ENCODE measurements at places on chromosomes 5 and 9.

- no peak for DNase-seq
Observed at GRCh38 chr9:136348691-136349090, 14.9 kb downstream of the DNLZ start.

- DNase-seq = no peak
Observed at GRCh38 chr9:123695386-123695785, 234.5 kb downstream of the DENND1A start.

GRCh38 chr5:177087398-177088005, 787 bp downstream of the FGFR4 start:
- DNase-seq = no peak

DNA sequence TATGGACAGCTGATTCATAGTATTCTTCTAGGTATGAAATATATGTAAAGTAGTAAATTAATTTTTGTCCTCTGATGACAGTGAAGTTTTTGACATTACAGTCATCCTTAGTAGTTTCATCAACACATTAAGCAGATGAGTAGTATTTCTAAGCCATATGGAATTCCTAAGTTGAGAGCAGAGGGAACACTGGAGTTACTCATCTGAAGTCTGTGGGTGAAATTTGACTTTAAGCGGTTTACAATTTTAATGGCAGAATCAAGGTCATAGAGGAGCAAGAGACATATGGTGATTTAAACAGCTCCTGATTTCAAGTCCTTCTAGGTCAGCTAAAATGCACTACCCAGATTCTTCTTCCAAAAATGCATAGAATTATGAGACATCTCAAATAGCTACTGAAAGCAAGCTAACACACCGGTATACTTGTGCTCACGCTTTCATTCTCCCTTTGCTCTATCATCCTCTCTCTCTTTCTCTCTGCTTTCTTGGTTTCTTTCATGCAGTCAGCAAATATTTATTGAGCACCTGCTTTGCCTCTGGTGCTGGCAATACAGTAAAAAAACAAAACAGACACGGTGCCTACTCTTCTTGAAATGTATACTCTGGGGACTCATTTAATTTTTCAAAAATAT, 235.9 kb downstream of the FER start:
- DNase-seq = no peak

GRCh38 chr5:142821733-142822487, 51.7 kb downstream of the ARHGAP26 start:
- peak; percentile 59 for DNase-seq

DNA sequence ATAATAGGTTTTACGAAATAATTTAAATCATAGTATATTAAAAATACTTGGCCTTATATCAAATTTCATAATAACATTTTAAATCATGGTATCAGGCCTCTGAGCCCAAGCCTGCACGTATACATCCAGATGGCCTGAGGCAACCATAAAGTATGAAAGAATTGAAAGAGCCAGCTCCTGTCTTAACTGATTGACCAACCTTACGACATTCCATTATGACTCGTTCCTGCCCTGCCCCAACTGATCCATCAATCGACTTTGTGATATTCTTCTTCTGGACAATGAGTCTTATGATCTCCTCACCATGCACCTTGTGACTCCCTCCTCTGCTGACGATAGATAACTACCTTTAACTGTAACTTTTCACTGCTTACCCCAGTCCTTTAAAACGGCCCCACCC, 545.0 kb downstream of the MTRR start:
- DNase-seq = no peak

DNA sequence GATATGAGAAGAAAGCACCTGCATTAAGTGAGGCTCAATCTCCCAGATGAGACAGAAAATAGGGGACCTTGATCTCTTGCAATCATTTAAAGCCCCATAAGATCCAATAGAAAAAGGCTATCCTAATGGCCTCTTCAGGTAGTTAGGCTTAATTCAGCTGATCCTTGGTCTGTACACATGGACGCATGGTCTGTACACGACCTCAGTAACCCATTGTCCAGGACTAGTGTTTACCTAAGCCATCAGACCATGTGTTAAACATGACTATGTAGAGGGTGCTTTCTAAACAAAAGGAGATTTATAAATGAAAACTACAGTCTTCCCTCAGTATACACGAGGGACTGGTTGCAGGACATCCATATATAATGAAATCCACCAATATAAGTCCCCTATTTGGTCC, 7.5 kb downstream of the MARCHF3 start:
- no peak for DNase-seq

DNA sequence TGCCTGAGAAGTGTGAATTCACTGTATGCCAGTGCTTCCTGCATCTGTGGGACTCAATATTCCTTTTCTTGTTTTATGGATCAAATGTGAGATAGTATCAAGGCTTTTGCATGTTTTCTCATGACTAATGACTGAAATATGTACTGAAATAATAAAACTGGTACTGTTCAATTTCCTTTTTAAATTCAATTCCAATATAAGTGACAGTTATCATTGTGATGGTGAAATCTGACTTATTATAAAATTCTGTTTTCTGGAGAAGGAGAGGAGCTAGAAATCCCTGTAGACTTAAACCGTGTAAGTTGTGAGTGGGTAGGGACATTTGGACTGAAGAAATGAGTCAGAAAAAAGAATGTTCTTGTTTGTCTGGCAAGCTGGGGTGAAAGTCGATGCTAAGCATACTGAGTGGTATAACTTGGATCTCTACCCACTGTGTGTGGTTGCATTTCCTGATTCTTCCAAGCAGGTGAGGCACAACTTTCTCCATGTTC, 245.2 kb downstream of the EFNA5 start:
- DNase-seq = no peak

DNA sequence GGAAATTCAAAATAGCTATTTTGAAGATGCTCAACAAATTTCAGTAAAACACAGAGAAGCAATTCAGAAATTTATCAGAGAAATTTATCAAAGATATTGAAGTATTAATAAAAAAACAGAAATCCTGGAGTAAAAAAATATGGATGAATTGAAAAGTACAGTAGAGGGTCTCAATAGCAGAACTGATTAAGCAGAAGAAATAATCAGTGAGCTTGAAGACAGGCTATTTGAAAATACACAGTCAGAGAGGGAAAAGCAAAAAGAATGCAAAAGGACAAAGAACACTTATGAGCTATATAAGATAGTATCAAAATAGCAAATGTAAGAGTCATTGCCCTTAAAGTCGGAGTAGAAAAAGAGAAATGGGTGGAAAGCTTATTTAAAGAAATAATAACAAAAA, 107.9 kb upstream of the PPP2R2B start:
- DNase-seq = no peak

DNA sequence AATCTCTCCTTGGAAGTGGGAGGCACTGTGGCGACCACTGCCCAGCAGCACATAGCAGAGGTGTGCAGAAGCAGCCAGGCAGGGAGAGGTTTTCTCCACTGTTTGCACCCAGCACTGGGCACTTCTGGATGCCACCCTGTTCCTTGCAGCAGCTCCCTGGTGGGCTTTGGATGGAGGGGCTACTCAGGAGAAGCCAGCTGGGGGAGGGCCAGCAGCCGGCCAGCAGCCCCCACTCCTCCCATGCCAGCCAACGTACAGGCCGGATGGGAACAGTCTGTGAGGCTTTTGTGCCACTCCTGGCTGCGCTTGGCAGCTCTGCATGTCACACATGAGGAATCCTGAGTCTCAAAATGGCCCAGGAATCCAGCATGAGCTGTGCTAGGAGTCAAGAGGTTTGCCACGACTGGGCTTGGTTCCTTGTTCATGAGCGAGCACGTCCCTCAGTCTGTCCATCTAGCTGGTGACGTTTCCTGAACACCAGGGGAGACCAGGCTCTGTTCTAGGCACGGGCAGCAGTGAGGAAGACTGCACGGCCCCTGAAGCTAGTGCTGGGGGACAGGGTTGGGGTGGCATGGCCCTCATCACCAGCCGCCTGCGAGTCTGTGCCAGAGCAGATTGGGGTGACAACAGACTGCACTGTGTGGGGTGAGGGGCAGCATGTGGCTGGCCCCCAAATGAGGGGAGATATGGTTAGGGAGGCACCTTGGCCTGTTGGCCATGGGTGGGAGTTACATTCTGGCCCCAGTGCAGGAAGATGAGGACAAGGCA, 10.1 kb downstream of the PHF2 start:
- DNase-seq = no peak

DNA sequence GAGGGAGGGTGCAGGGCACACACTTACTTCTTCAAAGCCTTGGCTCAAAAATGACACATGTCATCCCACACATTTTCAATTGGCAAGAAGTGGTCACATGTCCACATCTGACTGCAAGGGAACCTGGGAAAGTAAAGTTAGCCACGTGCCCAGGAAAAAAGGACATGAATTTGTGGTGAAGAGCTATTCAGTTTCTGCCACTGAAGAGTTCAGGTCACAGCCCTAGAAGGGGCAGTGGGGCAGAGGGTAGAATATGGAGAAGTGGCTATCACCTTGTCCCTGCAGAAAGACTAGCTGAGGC, 1.9 kb upstream of the RGS14 start:
- no peak for DNase-seq

DNA sequence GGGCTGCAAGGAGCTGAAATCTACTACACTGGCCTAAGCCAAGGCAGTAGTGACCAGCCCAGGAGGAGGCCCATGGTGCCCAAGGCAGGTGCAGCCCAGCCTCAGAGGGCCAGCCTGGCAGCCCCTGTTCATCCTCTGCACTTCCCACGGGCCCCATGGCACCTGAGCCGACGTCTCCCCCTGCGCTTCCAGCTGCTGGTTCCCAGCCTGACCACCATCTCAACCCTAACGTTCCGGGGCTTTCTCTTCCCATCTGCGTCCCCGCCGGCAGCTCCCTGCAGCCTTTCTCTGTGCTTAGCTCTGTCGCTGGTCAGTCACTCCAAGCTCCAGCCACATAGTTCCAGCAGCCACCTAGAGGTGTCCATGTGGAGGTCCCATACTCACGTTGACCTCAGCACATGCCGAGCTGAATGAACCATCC, 105.5 kb upstream of the LMX1B start:
- no peak for DNase-seq

GRCh38 chr5:71582945-71583584, 4.1 kb upstream of the MCCC2 start:
- DNase-seq = no peak

GRCh38 chr9:79257790-79258351, 313.9 kb upstream of the TLE4 start:
- no peak for DNase-seq

GRCh38 chr5:14702238-14702839, 37.8 kb downstream of the OTULIN start:
- no peak for DNase-seq

DNA sequence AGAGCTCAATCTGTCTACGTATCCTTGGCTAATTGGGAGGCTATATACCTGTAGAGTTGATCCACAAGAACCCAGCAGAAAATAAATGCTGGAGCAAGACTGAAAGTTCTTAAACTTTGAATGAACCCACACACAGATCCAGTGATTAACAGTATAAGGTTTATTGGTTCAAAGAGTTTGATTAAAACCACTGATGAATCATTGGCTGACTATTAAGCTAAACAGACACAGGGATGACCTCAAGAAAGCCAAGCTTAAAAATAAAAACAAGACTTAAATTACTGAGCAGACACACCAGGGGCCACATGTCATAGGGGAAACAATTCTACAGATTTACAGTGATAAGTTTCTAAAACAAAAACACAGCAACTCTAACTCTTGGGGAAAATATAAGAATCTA, 163.6 kb downstream of the SPATA31D1 start:
- no peak for DNase-seq

- no peak for DNase-seq
Observed at GRCh38 chr5:100709771-100710170, 174.6 kb downstream of the FAM174A start.

GRCh38 chr5:164784230-164784629, 1278.8 kb downstream of the MAT2B start:
- no peak for DNase-seq

- no peak for DNase-seq
Observed at GRCh38 chr9:4614627-4615026, 47.5 kb upstream of the PLPP6 start.

DNA sequence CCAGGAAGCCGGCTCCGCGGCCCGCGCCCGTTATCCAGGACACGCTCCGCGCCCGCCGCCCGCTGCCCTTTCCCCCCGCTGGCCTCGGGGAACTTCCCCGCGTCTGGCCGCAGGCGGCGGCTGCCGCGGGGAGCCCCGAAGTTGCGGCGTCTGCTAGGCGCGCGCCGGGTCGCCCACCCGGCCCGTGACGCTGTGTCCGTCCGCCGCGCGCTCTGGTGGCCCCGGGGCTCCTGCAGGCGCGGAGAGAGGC, 621 bp upstream of the GCNT4 start:
- DNase-seq = no peak

- no peak for DNase-seq
Observed at GRCh38 chr9:74736646-74737045, 151.1 kb downstream of the TRPM6 start.

DNA sequence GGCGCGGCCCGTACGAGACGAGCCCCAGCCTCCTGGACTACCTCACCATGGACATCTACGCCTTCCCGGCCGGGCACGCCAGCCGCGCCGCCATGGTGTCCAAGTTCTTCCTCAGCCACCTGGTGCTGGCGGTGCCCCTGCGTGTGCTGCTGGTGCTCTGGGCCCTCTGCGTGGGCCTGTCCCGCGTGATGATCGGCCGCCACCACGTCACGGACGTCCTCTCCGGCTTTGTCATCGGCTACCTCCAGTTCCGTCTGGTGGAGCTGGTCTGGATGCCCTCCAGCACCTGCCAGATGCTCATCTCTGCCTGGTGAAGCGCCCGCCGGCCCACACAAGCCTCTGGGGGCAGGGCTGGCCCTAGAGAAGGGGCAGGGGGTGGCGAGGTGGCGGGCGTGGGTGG, 18.5 kb downstream of the PLPP7 start:
- no peak for DNase-seq

- no peak for DNase-seq
Observed at GRCh38 chr9:114049441-114050225, 28.5 kb downstream of the AMBP start.

DNA sequence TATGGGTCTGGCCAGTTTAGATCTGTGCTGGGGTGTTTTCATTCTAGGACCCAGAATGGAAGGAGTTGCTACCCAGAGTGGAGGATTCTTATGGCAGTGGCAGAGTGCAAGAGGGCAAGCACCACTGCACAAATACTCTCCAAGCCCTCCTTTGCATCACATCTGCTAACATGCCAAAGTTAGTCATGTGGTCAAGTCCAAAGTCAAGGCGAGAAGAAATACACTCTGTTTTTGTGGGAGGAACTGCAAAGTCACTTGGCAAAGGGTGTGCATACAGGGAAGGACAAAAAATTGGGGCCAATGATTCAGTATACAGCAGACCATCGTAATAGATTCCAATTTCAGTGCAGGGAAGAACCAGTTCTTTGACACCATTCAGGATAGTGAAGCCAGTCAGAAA, 43.9 kb upstream of the HMGCS1 start:
- DNase-seq = no peak

DNA sequence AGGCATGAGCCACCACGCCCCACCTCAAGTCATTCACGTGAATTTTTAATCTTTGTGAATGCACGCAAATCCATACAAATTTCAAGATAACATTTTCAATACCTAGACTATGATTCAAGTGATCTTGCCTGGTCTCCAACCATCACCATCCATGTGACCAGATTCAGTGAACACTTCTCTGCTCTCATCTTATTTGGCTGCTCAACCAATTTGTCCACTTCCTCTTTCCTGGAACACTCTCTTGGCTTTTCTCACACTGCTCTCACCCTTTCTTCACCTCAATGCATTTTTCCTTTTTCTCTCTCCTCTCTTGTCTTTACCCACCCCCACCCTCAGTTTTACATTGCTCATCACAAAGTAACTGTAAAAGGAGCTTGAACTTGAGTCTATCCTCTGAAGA, 354.7 kb upstream of the KIF2A start:
- no peak for DNase-seq

All from CD4-positive, alpha-beta T cell treated with Interleukin-2 at 100 ng/mL for 4 hours (primary cell).